ENCODE measurements at places on chromosomes 12 and 14.

GRCh38 chr14:72617391-72618031 is 276.4 kb downstream of the DPF3 start:
- DNase-seq, result no peak

GRCh38 chr12:87883806-87884205 is 145.4 kb downstream of the C12orf50 start:
- no peak for DNase-seq

DNA sequence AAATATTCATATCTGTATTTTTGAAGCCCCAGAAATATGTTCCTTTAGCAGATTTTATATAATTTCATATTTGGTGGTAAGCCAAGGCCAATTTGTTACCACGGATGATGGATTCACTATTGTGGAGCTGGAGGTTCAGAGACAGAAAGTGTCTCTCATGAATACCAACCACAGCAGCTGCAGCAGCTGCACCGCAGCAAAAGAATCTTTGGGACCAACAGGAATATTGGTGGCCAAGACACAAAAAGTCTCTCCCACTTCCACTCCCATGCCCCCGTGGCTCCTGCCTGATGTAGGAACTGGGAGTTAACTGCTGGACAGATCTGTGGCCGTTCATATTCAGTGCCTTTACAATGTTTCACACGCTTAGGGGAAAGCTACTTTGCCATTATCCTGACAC is 155.3 kb downstream of the ADAMTS20 start:
- peak; percentile 49 for DNase-seq

DNA sequence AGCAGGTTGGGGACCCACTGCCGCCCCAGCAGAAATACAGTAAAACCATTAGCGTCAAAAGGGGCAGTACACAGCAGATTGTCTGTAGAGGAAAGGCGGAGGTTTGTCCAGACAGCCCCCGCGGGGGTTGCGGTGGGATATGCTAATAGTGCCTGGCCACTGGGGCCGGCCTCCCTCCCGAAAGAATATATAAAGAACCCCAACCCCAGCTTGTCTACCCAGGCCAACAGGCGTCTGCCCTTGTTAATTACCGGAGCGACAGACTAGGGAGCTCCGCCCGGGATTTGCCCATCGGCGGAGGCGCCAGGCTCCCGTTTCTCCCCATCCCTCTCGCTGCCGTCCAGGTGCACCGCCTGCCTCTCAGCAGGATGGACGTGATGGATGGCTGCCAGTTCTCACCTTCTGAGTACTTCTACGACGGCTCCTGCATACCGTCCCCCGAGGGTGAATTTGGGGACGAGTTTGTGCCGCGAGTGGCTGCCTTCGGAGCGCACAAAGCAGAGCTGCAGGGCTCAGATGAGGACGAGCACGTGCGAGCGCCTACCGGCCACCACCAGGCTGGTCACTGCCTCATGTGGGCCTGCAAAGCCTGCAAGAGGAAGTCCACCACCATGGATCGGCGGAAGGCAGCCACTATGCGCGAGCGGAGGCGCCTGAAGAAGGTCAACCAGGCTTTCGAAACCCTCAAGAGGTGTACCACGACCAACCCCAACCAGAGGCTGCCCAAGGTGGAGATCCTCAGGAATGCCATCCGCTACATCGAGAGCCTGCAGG is at the start of gene MYF5:
TSS of gene MYF5 (plus strand) at position 217 of the 774 bp plus-strand sequence. CDS start at position 369, 152 bp downstream.
- DNase-seq, result peak; percentile 97

DNA sequence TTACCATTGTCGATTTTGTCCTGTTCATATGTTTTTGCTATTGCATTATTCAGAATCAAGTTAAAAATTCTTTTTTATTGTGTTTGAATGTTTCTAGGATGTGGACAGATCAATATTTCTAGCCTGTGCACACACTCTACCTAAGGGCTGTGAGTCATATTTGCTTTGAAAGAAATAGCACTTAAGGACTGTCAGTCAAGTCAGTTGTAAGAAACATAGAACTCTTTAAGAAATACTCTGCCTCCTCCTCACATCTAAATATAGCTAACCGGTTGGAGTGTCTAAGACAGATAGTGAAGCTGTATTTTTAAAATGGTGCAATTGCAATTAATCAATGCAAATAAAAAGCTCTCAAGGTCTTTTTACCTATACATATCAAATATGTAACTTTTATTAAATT is 17.9 kb upstream of the MGST1 start:
- DNase-seq, result no peak

DNA sequence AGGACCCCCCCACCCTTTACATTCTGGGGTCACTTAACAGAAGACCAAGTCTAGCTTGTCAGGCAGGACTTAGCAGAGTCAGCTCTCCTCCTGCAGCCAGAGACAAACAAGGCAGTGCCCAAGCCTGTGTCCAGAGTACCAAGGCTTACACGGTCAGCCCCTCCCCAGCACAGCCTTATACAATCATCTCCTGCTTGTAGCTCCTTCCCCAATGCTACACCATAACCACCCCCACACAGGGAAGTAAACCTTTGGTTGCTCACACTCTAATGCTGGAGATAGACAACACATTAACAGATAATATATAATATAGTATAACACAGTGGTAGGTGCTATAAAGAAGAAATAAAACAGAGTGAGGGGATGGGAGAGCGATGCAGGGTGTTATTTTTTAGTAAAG is 175.4 kb upstream of the PWP1 start:
- no peak for DNase-seq

GRCh38 chr12:89618113-89618862 is 90.3 kb downstream of the ATP2B1 start:
- peak; percentile 27 for DNase-seq

DNA sequence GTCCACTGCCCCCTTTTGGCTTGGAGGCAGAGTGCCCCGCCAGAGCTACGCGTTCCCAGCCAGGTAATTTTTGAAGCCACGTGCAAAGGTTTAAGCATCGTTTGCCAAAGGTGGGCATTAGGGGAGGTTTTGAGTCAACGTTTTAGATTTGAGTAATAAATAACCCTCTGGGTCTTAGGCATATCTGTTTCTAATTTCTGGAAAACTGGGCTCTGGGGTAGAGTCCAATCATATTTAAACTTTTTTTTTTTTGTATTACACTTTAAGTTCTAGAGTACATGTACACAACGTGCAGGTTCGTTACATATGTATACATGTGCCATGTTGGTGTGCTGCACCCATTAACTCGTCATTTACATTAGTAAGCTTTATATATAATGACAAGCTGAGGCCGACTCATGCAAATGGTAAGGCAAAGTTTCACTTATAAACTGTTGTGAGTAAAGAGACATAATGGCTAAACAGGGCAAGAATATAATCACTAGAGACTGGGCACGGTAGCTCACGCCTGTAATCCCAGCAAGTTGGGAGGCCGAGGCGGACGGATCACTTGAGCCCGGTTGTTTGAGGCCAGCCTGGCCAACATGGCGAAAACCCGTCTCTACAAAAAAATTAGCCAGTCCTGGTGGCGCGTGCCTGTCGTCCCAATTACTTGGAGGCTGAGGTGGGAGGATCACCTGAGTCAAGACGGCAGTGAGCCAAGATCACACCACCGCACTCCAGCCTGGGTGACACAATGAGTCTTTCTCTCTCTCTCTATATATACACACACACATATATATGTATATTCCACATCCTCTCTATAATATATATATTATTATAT is 491 bp upstream of the NR2C1 start:
- no peak for DNase-seq

DNA sequence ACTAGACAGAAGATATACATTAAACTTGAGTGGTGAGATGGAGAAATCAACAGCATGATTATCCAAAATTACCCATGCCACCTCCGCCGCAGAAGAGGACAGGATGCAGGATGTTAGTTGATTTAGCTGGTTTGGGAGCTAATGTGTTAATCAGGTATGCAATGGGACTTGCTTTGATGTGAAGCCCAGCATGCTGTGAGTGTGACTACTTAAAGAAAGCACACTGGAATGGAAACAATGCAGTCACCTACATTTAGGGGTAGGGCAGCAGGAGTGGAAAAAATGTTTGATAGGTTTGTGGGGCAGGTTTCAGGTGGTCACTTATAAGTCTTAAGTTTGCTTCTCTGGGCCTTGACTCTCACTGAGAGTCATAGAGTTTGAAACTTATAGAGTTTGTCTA is 170.0 kb upstream of the DAAM1 start:
- no peak for DNase-seq

GRCh38 chr12:84874825-84875139 is 37.8 kb downstream of the SLC6A15 start:
- no peak for DNase-seq

GRCh38 chr12:124545508-124546418 is 21.6 kb downstream of the NCOR2 start:
- no peak for DNase-seq

- DNase-seq, result peak; percentile 43
These were observed 74.3 kb upstream of the ARID2 start for GRCh38 chr12:45655186-45655585.

- DNase-seq, result no peak
These were observed 6.7 kb downstream of the KRT7 start for GRCh38 chr12:52239767-52240166.

DNA sequence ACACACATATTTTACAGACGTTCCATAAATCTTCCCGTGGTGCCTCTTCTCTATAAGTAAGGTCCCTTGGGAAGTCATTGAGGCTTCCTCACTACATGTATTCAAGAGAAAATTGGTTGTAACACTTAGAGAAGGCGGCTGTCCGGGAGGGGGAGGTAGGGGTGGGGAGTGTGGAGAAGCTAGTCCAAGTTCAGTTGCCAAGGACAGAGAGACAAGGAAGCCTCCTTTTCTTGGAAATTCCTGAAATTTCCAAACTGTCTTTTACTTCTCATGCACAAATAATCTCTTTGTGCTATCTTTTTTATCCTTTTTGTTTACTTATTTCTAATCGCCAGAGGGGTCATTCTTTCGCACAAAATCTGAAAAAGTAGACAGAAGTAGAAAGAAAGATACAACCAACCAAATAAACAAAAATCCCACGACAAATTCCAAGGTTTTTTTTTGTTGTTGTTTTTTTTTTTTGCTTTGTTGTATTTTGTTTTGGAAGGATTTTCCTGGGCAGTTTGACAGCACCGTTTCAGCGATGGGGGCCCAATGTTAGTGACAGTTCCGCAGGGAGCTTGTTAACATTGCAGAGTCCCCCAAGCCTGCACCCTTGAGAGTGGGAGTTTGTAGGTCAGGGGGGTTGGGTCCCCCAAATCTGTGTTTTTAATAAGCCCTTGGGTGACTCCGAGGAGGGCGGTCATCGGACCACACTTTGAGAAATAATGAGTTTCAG is 45.2 kb downstream of the MAP1LC3B2 start:
- DNase-seq, result no peak

Data from LHCN-M2 (cell line).